ENCODE measurements at places on chromosomes 4 and X.

GRCh38 chr4:116949856-116950255 lies 135.5 kb downstream of the TRAM1L1 start:
- DNase-seq, result no peak

- no peak for DNase-seq
Measured at GRCh38 chr4:7388627-7389026, 46.1 kb downstream of the PSAPL1 start.

GRCh38 chr4:52483186-52483890 lies 175.8 kb downstream of the USP46 start:
- no peak for DNase-seq

DNA sequence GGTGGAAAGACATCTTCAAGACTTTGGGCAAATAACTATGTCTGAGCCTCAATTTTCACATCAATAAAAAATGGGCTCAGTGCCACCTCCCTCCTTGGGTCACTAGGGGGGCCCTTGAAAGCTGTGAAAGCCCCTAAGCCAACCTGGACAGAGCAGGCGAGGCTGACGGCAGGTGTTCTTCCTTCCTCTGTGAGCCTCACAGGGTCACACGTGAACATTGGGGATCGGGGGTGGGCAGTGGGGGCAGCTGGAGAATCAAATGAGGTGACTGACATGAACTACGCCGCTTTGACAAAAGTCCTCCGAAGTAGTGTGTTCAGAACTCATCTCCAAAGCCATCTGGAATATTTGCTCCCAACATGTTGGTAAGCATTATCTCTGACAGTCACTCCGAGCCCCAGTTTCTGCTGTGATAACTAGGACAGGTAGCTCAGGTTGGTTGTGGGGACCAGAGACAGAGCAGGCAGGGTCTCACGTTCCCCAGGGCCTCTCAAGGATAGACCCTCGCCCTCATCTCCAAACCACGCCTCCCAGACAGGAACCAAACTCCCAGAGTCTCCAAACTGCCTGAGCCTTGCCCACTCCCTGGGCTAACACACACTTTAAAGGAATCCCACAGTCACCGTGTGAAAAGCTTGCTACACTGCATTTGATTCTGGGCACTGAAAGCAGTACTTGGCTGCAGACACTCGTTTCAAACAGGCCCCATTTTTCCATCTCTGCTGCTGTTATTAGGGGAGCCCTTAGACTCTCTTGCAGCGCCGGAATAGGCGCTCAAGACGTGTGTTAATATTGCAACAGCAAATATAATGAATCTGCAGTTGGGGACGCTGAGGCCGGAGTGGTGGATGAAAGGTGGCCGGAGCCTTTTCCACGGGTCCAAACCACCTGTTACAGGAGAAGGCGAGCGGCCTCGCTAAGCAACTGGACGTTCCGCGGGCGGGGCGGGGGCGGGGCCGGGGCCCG lies 717 bp upstream of the WFS1 start:
- no peak for DNase-seq

- DNase-seq, result no peak
Measured at GRCh38 chrX:11531226-11531625, 134.5 kb downstream of the ARHGAP6 start.

GRCh38 chr4:2182994-2183393 lies 58.9 kb downstream of the HAUS3 start:
- DNase-seq, result no peak

DNA sequence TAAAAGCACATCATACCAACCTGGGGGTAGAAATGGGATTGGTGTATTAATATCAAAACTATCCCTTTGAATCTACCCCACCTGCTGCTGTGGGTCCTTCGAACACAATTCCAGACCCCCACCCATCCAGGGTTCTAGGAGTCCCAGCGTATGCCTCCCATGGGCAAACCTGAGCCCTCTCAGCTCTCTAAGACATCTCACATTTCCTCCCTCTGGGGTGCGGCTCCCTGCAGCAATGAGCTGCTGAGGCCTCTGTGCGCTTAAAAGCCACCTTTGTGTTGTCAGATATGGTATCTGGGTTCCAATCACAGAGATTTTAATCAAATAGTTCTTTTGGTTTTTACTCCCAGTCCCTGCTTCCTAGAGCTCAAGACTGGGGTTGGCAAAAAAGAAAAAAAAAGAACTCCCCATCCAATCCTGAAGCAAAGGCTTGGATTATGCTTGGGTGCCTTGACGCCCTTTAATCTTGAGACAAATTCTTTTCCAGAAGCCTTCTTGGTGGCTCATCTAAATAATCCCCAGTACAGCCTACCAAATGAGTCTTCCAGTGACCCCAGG lies 37.5 kb upstream of the NOCT start:
- no peak for DNase-seq

DNA sequence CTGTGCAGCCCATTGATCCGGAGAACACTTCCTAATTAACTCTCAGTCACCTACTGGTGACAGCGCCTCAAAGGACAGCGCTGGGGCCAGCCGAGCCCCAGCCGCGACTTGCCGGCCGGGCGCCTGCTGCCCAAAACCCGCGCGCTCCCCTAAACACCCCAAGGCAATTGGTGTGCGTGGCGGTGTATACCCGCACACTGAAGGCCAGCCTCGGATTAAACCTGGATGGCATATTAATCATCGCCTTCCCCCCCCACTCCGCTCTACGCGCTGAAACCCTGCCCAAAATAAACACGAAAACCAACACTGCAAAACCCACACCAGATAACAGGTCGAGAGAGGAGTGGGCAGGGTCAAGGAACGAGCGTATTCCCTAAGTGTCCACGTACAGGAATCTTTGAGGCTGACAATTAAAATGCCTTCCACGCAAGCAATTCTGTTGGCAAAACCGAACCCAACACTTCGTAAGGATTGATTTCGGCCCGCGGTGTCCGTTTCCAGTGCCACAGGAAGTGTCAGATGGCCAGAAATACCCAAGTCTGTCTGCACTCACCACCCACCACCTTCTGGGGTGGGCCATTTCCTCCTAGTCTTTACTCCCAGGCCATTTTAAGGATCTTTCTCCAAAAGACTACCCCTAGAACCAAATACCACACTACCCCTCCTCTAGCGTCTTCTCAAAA lies 2.7 kb downstream of the BCOR start:
- DNase-seq, result no peak

Measured in activated CD4-positive, alpha-beta T cell treated with anti-CD3 and anti-CD28 coated beads for 1 hour (primary cell).